ENCODE measurements at places on chromosomes 7 and 10. TPM values are rescaled to one million over a fixed set of nuclear protein-coding genes. Genes with fewer than 3 reads are reported as not detected.
A peak's percentile ranks its signal among the peaks of the same experiment; 100 is the strongest.

DNA sequence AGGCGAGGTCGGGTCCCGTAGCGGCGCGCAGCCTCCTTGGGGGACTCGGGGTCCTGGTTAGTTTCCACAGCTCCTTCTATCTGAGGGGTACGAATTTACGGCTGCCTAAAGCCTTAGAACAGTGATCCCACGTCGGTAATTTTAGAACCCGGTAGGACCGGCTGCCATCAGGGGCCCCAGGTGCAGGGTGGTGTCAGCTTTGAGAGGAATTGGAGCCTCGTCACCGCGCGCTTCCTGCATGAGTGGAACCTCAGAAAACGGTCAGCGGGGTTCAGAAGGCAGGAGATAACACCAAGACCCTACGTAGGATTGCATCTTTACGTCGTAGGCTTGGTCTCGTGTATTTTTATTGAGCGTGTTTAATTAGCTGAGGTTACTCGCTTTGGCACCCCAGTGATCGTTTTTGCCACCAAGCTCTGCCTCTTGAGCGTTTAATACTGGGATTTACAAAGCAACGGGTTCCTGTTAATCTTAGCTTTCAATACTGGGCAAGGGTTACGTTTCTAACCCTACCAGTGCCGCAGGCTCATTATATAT lies 443 bp downstream of the RNF32 start:
- peak; percentile 53 for DNase-seq

- no peak for DNase-seq
These were observed 118.9 kb upstream of the NRP1 start for GRCh38 chr10:33453081-33454025.

- no peak for DNase-seq
These were observed 69.7 kb upstream of the FZD8 start for GRCh38 chr10:35711615-35712411.

DNA sequence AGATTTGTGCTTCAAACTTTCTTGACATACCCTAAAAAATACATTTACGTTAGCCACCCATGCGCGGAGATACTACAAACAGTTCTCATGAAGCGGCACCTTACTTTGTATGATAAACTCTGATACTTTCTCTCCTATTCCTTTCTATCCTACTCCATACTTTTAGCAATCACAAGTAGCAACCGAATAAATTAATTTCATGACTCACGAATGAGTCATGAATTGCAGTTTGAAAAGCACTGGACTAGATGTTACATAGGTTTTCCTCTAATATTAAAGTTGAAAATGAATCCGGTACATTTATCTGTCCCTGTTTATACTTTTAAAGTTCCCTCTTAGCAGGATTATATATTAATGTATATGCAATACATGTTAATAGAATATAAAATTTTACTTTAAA lies 67.6 kb downstream of the CUBN start:
- DNase-seq = no peak

SEMA3C gene
- 103 TPM for total RNA-seq

- no peak for DNase-seq
These were observed 38.7 kb downstream of the A1CF start for GRCh38 chr10:50846753-50847152.

- no peak for DNase-seq
These were observed 648.8 kb upstream of the COBL start for GRCh38 chr7:51965454-51965853.

DNA sequence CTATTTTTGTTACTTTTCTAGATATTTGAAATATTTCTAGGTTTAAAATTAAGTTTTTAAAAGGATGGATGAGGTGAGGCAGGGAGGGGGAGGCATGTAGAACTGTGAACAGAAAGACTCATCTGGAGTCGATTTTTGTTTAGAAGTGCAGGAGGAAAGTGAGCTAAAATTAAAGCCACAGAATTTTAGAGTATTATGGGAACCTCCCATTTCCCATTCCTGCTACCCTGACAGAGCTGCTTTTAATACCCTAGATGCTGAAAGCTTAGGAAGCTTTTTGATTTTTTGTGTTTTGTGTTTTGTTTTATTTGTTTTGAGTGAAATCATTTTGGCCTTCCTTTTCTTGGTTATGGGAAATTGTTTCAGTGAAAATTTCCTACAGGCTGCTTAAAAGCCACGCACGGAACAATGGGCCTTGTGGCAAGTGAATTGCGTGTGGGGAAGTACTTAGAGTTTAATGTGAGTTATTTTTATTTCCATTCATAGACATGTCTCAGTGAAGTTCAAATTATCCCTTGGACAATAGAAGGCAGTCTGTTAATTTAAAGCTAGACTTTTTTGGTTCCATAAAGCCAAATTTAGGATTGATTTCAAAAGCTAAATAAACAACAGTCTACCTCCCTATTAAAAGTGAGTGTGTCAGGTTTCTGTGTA lies 102.0 kb upstream of the HDAC9 start:
- no peak for DNase-seq

GRCh38 chr7:40162516-40162915 lies 27.7 kb downstream of the SUGCT start:
- no peak for DNase-seq

DNA sequence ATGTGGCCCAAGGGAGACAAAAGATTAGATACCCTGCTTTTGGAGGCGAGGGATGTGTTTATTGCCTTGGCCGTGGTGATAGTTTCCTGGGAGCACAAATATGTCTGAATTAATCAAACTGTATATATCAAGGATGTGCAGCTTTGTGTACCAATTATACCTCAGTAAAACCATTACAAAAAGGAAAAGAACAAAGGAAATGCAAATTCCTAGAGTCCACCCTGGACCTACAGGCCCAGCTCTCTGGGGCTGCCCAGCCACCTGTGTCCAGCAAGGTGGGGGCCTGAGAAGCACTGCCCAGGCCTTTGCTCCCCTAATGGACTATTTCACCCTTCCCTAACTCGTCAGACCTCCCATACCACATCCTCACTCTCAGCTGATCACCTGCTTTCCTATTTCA lies 20.5 kb downstream of the ANKRD16 start:
- no peak for DNase-seq

- DNase-seq = no peak
These were observed 802.5 kb downstream of the GRM8 start for GRCh38 chr7:126450269-126450671.
